ENCODE measurements at places on chromosomes 1 and 21.

DNA sequence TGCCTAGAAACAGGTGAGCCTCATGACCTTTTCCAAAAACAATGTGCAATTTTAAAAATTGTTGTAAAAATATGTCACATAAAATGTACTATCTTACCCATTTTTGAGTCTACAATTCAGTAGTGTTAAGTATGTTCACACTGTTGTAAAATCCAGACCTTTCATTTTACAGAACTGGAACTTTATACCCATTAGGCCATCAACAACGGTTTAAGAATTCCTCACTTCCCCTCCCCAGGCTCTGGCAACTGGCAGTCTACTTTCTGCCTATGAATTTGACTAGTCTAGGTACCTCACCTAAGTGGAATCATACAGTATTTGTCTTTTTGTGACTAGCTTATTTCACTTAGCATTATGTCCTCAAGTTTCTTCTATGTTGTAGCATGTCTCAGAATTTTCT is 8.6 kb downstream of the CTSE start:
- DNase-seq, result no peak

GRCh38 chr1:167462341-167462740 is 56.0 kb downstream of the CD247 start:
- DNase-seq, result no peak

DNA sequence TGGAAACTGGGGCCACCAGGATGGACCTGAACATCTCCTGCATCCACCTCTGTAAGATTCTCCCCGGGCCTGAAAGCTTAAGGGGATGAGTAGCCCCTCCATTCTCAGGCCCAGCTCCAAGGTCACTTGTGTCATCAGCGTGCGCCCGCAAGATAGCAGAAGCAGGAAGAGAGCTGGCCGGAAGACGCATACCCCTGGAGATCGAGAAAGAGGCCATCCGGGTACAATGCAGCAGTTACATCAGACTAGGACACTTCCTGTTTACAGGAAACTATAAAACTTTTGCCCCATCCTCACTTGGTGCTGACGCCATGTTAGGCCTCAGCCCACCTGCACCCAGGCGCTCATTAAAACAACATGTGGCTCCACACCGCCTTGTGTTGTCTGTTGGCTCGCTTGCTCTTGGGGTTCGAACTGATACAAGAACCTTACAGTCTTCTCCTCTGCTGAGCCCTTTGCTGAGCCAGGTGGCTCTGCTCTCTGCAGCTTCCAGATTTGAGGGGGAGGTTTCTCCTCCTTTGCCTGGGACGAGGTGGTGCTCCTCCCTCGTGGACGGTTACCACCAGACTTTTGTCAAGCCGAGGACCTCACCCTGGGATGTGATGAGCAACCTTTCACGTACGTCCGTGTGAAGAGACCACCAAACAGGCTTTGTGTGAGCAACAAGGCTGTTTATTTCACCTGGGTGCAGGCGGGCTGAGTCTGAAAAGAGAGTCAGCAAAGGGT is 277.5 kb upstream of the C1orf174 start:
- DNase-seq, result no peak

DNA sequence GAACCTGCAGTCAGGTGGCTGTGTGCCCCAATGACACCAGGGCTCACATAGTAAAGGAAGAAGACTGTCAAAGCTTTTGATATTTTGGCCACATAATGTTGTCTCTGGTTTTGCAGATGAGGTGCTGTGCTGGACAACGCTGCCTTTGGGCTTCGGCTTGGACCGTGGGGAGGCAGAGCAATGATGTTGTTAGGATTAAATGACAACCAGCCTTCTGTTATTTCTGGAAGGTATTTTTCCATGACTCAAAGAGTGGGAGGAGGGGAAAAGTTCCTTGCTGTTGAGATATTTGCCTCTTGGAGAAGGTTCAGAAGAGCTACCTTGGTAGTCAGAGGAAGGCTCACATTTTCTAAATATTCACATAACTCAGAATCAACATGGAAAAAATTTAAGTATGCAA is 187.3 kb upstream of the GALNT2 start:
- no peak for DNase-seq

- no peak for DNase-seq
Observed at GRCh38 chr1:51147394-51147793, 45.4 kb downstream of the C1orf185 start.

DNA sequence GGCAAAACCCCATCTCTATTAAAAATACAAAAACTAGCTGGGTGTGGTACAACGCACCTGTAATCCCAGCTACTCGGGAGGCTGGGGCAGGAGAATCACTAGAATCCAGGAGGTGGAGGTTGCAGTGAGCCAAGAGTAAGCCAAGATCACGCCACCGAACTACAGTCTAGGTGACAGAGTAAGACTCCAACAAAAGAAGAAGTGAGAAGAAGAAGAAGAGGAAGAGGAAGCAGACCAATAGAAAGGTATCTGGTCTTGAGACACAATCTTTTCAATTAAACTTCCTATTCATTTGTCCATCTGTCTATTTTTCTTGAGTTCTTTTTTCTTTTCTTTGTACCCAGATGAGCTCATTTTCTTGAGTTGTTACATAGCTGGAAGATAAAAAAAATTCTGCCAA is 55.7 kb upstream of the ACADM start:
- DNase-seq, result no peak

DNA sequence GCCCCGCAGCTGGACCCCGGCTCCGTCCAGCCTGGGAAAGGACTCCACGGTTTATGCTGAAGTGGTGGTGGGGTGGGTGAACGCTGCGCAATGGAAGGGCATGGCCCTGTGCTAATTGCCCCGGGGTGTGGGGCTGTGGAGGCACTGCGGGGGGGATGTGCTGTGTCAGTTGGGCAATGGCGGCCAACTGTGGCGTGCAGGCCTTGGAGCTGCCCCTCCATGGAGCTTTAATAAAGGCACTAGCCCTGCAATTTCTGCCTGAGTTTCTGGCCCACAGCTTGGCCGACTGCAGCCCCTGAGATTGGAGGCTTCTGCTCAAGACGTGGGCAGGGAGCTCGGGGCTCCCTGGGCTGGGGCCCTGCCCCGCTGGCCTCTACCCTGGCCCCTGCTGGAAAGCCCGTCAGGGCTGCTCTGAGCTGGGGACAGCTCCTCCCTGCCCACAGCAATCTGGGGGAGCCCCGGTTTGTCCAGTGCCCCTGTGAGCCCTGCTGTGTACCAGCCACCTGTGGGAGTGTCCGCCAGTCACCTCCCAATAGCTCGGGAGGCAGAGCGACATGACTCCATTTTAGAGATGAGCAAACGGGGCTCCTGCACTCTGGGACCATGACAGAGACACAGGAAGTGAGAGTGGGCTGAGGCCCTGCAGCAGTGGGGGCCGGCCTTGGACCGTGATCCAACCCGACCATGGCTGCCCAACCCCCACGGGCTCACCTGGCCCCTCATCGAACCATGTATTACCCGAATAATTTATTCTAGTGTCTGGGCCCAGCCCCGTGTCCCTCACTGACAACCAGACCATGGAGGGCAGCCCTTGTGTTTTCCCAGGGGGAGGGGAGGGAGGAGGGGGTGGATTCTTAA is 8.7 kb upstream of the TNFRSF14 start:
- no peak for DNase-seq

GRCh38 chr1:67094191-67094590 is 40.2 kb upstream of the SLC35D1 start:
- no peak for DNase-seq

DNA sequence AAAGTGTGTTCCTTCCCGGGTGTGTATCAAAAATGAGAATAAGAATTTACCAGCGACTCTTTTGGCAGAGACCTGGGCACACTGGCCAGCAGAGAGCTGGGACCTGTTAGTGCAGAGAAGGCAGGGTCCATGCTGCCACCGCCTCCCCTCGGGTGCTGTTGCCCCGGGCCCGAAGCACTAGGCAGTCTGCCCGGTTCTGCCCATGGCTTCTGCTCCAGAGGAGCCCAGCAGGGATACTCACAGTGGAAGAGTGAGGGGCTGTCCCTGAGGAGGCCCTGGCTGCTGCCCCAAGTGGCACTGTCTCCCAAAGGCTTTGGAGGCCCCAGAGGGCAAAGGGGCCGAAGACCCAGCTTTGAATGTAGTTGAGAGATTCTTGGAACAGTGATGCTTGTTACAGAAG is 80.5 kb downstream of the MIS18A start:
- DNase-seq, result no peak

DNA sequence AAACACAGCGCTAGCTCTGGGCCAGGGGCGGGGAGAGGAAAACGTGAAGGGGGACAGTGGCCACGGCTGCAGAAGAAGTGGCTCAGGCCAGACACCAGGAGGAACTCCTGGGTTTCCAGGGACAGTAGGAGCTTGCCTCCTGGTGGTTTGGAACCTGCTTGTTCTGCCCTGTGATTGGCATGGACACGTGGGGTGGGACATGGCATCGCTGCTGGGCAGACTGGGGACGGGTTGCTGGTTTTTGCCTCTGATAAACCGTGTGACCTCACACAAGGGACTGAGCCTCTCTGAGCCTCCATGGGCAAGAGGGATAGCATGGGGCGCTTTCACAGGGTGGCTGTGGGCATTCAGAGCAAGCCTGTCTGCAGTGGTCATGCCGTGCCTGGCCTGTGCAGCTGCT is 7.5 kb upstream of the PLCH2 start:
- no peak for DNase-seq

GRCh38 chr21:33124889-33125288 is 54.9 kb downstream of the OLIG1 start:
- no peak for DNase-seq

DNA sequence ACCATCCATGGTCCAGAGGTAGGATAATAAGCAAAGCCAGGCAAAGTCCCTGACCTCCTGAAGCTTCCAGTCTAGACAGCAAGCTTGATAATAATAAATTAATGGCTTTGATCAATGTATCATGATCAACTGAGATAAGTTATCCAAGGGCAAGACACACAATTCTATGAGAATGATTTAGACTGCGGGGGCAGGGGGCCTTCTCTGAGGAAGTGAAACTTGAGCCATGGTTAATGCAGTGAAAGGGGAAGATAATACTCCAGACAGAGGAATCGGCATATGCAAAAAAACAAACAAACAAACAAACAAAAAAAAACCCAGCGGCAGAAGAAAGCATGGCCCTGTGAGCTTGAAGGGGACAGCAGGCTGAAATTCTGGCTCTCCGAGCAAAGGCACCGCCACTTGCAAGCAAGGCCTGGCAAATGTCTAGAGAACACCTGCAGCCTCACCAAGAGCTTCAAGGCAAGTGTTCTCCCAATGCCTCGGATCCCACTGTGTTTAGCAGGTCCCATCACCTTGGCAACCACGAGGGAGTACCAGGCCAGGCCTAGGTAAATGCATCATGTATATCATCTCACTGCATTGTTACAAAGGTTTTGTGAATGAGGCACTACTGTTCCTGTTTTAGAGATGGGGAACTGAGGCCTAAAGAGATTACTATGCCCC is 24.9 kb downstream of the CSMD2 start:
- DNase-seq, result no peak

- DNase-seq, result no peak
Observed at GRCh38 chr1:203273869-203274602, 31.3 kb upstream of the BTG2 start.
